ENCODE measurements at places on chromosomes 13 and 19.

DNA sequence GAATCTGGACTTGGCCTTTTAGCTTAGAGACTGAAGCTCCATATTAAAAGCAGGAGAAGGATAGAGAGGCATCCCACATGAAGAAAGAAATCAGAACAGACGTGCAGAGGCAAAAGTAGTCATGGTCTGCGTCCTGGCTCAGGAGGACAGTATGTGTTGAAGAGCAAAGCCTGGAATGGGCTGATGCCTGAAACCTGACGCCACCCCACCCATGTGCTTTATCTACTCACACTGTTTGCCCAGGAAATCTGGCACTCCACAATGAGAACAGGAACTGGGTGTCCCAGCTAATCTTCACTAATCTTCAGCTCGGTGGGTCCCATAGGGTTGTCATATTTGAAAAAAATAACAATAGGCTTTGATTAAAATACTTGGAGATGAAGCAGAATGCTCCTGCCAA, 549.0 kb upstream of the GPC6 start:
- DNase-seq, result no peak

DNA sequence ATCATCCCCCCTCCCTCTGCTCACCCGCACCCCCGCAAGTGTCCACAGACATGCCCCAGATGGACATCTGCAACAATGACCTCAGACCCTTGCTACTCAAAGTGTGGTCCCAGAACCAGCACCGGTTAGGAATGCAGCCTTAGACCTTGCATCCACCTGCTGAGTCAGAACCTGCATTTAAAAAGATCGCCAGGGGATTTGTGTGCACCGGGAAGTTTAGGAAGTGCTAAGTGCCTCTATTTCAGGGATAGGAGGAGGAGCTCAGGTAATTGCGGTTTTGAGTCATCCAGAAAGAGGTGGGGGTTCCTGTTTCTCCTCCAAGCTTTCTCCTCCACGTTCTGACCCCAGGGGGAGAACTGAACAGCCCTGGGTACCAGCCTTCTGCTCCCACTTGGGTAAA, 46.2 kb downstream of the CACNA1A start:
- no peak for DNase-seq

- DNase-seq, result no peak
Observed at GRCh38 chr19:51600940-51601580, 29.1 kb downstream of the SIGLEC5 start.

GRCh38 chr13:68023838-68024581, 793.9 kb upstream of the PCDH9 start:
- DNase-seq, result no peak

GRCh38 chr19:49585023-49585422, 3.9 kb downstream of the PRRG2 start:
- no peak for DNase-seq

DNA sequence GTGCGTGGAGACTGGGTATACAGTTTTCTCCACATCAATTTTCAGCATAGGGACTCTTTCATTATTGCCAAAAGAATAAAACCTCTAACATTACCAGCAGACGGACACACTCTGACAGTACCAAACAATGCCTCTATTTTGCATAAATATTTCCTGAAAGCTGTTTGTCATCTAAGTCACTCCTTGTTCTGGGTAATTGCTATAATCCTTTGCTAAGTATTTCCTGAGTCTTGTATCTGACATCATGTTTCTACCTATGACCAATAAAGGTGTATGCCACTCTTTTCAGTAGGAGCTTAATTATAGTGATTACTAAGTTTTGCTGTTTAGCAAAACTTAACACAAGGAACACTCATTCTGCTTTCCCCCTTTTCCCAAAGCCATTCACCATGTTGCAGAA, 886.5 kb downstream of the SLITRK6 start:
- DNase-seq, result no peak

DNA sequence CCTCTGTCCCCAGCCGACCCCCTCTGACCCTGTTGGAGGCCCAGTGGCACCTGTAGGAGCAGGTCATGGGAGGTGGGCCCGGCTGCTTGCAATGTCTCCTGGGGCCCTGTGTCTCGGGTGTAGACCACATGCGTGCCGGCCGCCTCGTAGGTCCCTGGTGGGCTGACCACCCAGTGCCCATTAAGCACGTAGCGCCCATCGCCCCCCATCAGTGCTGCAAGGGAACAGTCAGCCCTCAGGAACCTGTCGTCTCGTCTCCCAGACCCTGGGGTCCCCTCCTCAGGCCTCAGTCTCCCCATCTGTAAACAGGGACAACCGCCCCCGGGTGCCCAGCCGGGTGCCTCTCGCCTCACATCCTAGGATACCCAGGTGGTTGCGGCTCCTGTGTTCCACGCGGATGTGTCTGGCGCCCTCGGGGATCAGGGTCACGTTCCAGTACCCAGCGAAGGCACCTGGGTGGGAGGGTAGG, 5.6 kb downstream of the ADAMTSL5 start:
- DNase-seq, result no peak

GRCh38 chr19:55441692-55442321, 1.3 kb downstream of the SHISA7 start:
- no peak for DNase-seq

DNA sequence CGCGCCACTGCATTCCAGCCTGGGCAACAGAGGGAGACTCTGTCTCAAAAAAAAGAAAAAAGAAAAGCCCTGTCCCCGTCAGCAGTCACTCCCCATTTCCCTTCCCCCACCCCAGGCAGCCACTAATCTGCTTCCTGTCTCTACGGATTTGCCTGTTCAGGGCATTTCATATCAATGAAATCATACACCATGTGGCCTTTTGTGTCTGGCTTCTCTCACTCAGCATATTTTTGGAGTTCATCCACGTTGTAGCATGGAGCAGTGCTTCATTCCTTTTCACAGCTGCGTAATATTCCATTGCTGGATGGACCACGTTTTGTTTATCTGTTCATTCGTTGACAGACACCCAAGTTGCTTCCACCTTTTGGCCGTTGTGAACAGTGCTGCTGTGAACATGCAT, 36.1 kb upstream of the KLF2 start:
- no peak for DNase-seq

- DNase-seq, result no peak
Observed at GRCh38 chr19:4620675-4621074, 18.6 kb upstream of the TNFAIP8L1 start.

- no peak for DNase-seq
Observed at GRCh38 chr13:41213316-41213715, 18.9 kb upstream of the KBTBD7 start.

Data from activated T-helper 1 cell treated with anti-CD3 and anti-CD28 coated beads, Interleukin-12 subunit alpha, Interleukin-12 subunit beta, Interleukin-2, Interleukin-4 antibody, amounts not matched to agents 30 ng/mL and 10 ng/mL and 1 ng/mL, durations not matched to agents 14 hours and 24 hours and 36 hours (primary cell).